ENCODE measurements at places on chromosomes 3 and 15.

GRCh38 chr3:99396651-99397275 lies 241.6 kb upstream of the COL8A1 start:
- DNase-seq = no peak

DNA sequence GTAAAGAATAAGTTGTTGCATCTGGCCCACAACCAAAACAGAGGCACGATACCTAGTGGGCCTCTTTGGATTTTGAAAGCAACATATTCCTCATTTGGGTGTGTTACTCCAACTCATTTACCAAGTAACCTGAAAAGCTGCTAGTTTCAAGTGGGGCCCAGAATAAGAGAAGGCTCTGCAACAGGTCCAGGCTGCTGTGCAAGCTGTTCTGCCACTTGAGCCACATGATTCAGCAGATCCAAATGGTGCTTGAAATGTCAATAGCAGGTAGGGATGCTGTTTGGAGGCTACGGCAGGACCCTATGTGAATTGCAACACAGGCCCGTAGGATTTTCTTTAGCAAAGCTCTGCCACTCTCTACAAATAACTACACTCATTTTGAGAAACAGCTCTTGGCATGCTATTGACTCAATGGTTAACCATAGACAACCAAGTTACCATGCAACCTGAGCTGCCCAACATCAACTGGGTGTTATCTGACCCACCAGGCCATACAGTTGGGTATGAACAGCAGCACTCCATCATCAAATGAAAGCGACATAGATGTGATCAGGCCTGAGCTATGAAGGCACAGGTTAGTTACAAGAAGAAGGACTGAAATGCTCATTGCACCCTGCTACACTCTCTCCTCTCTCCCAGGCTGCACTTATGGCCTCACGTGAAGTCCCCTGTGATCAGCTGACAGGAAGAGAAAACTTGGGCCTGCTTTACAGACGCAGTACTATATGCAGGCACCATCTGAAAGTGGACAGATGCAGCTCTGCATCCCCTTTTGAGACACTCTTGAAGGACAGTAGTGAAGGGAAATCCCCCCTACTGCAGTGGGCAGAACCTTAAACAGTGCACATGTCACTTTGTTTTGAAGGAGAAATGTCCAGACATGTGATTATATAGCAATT lies 9.5 kb upstream of the MCF2L2 start:
- DNase-seq = no peak

- DNase-seq = peak; percentile 49
Measured at GRCh38 chr3:106963442-106963841, 413.8 kb upstream of the CCDC54 start.

DNA sequence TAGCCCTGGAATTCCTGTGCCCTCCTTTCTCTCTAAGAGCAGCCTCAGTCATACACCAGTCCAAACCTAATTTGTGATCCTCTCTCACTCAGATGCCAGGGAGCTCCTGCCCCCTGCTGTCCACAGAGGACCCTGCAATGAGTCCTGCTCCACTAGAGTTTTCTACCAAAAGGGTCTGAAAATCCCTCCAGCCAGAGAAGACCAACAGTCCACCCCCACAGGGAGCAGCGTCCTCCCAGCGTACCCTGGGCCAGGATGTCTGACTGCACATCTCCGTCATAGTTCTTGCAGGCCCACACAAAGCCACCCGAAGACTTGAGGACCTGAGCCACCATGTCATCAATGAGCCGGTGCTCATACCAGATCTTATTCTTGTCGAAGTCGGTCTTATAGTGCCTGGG lies 15.4 kb downstream of the IDH2 start:
- peak; percentile 64 for DNase-seq

DNA sequence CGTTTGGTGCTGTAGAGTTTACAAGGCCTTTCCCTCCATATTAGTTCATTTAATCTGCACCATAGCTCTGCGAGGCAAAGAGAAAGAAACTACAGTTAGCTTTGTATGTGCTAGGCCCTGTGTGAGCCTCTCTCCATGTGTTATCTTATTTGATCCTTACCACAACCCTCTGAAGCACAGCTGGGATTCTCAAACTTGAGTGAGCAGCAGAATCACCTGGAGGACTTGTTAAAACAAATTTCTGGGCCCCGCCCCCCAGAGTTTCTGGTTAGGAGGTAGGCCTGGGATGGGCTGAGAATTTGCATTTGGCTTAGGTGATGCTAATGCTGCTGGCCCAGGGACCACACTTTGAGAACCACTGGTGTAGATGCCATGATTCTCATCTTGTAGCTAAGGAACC lies 12.3 kb downstream of the CA12 start:
- no peak for DNase-seq

- DNase-seq = no peak
Measured at GRCh38 chr15:62360332-62361097, 195.4 kb upstream of the C2CD4B start.

DNA sequence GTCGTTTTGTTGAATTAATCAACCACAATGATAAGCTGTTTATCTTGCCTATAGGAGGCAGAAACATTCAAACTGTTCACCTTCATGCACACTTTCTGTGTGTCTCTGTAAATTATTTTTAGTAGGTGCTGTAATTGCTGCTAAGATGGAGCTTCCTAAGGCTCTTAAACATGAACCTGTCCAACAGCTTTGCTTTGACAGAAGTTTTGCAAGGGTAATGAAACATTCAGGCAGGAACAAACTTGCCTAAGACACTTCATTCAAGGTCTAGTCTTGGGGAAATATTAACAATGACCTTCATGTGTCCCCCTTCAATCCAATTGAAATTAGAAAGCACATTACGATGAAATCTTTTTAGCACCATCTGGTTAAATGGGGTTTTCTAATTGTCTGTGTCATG lies 156.1 kb downstream of the DIPK2A start:
- no peak for DNase-seq

GRCh38 chr3:187987924-187988323 lies 166.0 kb upstream of the LPP start:
- no peak for DNase-seq

GRCh38 chr15:35530698-35531097 lies 15.3 kb downstream of the DPH6 start:
- DNase-seq = no peak

DNA sequence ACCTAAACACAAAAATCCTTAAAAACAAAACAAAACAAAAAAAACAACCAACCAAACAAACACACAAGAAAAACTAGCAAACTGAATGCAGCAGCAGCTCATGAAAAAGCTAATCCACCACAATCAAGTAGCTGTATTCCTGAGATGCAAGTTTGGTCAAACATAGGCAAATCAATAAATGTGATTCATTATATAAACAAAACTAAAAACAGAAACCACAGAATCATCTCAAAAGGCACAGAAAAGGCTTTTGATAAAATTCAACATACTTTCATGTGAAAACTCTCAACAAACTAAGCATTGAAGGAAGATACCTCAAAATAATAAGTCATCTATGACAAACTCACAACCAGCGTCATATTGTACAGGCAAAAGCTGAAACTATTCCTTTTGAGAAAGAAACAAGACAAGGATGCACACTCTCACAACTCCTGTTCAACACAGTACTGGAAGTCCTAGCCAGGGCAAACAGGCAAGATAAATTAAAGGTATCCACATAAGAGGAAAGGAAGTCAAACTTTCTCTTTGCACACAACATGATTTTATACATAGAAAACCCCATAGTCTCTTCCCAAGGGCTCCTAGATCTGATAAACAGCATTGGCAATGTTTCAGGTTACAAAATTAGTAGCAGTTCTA lies 495.1 kb upstream of the SGO1 start:
- no peak for DNase-seq
